ENCODE measurements at places on chromosomes 6 and 20.

DNA sequence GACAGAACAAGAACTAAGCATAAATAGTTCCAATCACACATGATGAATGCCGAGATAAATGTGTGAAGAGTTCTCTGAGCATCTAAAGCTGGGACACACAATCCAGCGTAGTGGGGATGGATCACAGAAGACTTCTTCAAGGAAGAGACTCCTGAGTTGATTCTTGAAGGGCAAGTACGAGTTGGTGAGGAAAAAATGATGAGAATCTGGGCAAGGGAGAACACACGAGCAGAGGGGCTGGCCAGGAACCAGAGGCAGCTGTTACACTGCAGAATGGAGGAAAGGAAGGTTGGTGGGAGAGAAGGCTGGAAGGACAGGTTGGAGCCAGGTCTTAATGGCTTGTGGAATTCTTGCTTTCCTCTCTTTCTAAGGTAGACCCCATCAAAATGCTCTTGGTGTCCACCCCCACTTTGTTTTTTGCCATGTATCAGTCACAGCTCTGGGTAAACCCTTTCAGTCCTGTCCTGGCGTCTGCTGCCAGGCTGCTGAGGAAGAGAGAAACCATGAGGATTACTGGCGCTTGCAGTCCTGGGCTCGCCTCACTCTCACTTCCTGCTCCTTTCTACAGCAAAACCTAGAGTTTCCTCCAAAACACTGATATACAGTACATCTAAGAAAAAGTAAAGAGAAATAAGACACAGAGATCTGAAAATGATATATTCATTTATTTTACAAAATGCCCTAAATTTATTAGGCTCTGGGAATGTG is 127.6 kb upstream of the FAM184A start:
- no peak for DNase-seq

DNA sequence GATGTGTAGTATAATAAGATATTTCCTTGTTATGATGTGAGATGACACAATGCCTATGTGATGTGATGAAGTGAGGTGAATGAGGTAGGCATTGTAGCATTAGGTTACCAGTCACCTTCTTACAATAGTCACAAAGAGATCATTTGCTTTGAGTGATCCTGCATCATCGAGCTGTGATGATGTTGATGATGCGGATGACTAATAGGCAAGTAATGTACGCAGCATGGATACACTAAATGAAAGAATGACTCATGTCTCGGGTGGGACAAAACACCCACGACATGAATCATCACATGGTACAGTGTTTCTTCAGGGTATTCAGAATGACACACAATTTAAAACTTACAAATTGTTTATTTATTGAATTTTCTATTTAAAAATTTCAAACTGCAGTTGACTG is 806.3 kb upstream of the GJE1 start:
- no peak for DNase-seq

DNA sequence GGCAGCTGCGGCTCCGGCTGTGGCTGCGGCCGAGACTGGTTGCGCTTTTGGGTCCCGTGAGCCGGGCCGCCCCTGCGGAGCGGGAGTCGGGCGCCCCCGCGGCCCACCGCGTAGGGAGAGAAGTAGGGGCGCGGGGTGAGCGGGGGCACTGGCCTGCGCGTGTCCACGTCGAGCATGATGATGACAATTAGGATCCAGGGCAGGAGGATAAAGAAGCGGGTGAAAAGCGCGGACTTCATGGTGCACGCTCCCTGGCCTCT is 739 bp downstream of the B3GAT2 start:
- no peak for DNase-seq

DNA sequence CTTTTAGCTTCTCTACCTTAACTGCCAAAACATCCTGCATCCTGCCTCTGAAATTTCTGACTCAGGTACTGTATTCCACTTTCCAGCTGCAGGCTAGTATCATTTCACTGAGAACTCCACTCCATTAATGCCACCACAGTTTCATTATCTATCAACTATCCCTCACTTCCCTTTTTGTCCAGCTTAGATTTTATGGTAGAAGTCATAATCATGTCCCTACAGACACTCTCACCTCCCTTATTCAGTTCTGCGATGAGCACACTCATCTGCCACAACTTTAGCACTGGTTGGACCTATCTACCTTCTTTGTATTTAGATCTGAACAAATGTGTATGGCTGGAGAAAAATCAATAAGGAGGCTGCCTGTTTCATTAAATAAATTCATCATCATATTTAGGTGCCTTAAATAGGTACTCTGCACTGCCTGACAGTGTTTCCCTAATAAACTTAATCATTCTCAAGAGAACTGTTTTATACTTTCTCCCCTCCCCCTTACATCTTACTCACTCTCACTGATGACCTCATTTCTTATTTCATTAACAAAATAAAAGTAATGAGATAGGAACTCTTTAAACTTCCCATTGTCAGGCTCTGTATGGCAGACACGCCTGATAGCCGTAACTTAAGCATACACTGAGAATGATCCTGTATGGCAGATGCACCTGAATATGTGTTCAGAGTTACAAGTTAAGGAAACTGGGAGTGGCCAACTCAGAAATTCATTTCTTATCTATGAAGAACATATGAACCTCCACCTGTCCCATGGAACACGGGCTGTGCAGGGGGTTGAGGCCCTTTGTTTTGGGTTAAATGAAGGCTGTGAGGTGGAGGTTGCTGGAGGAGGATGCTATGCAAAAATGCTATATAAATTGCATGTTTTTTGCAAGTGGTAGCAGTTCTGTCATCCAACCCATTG is 95.3 kb upstream of the MAN1A1 start:
- DNase-seq, result no peak
